HT-29 (cell line): ENCODE measurements at places on chromosomes 2 and 18. TPM values are rescaled to one million over a fixed set of nuclear protein-coding genes. Genes with fewer than 3 reads are reported as not detected.
A peak's percentile ranks its signal among the peaks of the same experiment; 100 is the strongest.

DNA sequence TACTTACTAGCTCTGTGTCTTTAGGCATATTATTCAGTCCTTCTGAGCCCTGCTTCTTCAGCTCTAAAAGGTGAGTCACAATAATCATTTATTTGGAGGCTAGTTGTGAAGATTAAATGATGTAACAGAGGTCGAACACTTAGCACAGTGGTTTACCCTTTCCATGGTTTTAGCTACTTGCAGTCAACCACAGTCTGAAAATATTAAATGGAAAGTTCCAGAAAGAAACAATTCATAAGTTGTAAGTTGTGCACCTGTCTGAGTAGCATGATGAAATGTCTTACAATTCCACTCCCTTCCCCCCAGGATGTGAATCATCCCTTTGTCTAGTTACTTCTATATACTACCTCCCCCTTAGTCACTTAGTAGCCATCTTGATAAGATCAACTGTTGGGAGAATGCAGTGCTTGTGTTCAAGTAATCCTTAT, 217.6 kb upstream of the THUMPD2 start:
- DNase-seq = peak; percentile 66

TUBA3D gene
- total RNA-seq = not detected in 2 replicates

- no peak for DNase-seq
These were observed 8.4 kb downstream of the ITSN2 start for GRCh38 chr2:24351981-24352380.

DLGAP1 gene
- 0.08 and 0.53 TPM in 2 replicates for total RNA-seq

- peak; percentile 29 for DNase-seq
These were observed 158.0 kb upstream of the RBMS1 start for GRCh38 chr2:160651416-160652200.

GRCh38 chr2:72134997-72135800, 12.5 kb downstream of the CYP26B1 start:
- no peak for DNase-seq

HOXD1 gene
- not detected in 2 replicates for total RNA-seq

ITM2C gene
- 79.9 and 87.1 TPM in 2 replicates for total RNA-seq

- no peak for DNase-seq
These were observed 132.0 kb upstream of the CCDC195 start for GRCh38 chr2:224847961-224848850.

GRCh38 chr18:58096658-58097057, 52.6 kb downstream of the NEDD4L start:
- DNase-seq = no peak

DNA sequence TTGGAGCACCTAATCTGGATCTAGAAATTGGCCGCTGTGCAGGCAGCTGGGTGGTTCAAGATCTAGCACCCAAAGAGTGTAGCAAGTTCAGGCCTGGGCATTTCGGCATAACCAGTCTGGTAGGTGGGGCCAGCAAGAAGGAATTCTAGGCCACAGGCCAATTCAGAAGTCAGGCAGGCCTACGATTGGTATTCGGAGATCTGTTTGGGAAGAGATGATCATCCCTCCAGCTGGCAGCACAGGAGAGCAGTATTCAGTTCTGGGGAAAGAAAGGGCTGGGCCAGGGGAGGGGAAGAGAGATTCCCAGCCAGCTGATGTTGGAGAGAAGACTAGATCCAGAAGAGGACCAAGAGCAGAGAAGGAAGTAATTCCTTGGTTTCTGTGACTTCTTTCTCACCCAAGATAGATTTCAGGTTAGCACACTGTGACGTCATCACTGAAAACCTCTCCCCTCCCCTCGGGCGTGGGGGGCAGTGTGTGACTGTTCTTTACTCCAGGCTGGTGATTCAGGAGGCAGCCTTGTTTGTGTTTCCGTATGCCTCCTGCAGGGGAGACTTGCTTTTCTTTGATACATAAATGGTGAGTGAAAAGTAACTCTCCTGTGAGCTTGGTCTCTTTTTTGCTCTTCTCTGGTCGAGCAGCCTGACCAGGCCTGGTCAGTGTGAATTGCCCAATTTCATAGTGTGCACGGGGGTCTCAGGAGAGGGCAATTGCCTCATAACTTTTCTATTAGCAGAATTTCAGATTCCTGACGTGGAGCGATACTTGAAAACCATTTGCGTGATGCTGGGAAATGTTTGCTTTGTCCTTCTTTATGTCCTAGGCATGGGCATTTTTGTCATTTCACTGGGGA, 61.1 kb downstream of the MEIS1 start:
- peak; percentile 31 for DNase-seq

PKDCC gene
- total RNA-seq = 76.0 and 83.9 TPM in 2 replicates

GRCh38 chr2:43333656-43334144, 107.3 kb upstream of the ZFP36L2 start:
- DNase-seq = no peak

GRCh38 chr2:215019521-215020145, 118.8 kb downstream of the ABCA12 start:
- no peak for DNase-seq

- no peak for DNase-seq
These were observed 357.3 kb upstream of the SLC8A1 start for GRCh38 chr2:40809156-40809555.

DNA sequence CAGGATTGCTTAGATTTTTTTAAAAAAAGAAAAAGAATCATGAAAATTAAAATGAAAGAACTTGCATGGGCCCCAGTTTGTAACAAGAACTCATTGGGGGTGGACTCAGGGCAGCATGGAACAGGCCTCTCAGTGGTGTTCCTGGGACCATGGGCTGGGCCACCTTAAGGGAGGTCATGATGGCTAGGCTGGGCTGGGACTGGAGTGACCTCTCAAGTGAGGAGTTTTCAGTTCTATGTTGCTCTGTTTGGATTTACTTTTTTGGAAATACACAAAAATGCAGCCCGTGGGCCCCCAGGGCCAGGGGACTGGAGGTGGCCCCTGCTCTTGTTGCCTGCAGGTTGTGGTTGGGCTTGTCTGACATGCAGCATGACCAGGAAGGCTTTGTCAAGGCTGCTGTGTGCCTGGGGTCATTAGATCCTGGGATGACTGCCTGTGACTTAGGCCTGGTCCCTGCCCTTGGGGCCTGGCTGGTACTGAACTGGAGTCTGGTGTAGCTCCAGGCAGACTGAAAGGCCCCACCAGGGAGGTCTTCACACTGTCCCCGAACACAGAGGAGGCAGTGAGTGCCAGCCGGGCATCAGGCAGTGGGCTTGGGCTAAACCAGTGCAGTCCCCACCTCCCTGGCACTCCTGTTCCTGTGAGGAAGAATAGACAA, 115.6 kb downstream of the GLI2 start:
- DNase-seq = no peak

DNA sequence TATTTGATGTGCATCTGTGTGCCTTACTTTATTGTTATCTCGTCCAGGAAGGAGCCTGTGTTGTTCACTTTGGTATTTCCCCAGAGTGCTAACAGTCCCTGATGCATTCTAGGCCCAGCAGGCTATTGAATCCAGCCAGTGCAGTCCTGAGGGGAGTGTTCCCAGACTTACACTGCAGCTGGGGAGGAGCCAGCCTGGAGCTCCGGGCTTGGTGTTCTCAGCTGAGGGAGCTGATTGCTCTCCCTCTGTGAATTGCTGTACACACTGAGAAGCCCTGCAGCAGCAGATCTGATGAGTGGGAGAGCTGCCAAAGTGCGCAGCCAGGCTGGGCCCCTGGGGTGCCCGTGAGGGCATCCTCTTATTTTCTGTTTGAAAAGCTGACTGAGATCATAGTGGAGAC, 159.2 kb downstream of the GALNT3 start:
- DNase-seq = no peak

VWA3B gene
- not detected in 2 replicates for total RNA-seq

DNA sequence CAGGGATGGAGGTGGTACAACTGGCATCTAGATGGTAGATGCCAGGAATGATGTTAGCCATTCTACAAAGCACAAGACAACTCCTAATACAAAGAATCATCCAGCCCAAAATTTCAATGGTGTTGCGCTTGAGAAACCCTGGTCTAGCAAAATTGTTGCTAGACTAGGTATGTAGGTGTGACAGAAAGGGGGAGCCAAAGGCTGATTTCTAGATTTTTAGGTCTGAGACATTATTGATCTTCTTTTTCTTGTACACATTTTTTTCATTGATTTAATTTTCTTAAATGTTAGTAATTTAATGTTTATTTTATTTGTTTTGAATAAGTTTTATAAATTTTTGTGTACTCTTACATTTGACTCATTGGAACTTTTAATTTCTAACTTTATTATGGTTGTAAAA, 216.4 kb downstream of the FSIP2 start:
- DNase-seq = no peak

DNA sequence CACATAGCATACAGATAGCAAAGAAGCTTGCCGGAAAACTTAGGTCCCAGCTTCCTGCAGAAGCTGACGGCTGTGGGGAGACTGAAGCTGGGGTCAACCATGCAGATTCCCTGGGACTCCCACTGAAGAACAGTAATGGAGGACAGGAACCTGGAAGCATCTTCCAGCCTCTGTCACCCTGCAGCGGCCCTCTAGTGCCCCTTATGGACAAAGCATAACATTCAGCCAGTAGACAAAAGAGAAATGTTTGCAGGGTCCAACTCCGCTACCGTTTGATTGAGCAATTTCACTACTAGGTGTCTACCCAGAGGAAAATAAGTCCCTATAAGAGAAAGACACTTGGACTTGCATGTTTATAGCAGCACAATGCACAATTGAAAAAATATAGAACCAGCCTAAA, 460.6 kb downstream of the CNTNAP5 start:
- DNase-seq = no peak

- DNase-seq = no peak
These were observed 128.1 kb upstream of the HDAC4 start for GRCh38 chr2:239528883-239529282.

- no peak for DNase-seq
These were observed 75.3 kb upstream of the DLX2 start for GRCh38 chr2:172177996-172178395.

DNA sequence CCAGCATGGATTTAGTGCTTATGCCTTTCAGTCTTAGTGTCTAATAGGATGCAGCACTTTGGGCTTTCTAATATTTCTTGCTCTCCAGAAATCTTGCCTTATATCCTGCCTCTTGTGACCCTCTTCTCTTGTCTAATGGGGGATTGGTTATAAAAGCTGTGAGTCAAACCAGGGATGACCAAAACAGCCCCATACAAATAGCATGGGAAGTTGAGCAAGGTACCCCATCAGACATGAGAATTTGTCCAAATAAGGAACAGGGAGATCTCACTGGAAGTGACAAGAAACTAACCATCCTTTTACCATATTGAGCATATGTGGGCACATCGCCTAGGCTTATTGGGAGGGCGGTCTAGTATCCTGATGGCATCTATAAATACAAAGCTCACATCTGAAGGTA, 78.8 kb upstream of the BZW1 start:
- no peak for DNase-seq

FAP gene
- not detected in 2 replicates for total RNA-seq

SH2D6 gene
- 0.08 and 0.21 TPM in 2 replicates for total RNA-seq

SERPINB12 gene
- not detected in 2 replicates for total RNA-seq

SKOR2 gene
- not detected in 2 replicates for total RNA-seq

DNA sequence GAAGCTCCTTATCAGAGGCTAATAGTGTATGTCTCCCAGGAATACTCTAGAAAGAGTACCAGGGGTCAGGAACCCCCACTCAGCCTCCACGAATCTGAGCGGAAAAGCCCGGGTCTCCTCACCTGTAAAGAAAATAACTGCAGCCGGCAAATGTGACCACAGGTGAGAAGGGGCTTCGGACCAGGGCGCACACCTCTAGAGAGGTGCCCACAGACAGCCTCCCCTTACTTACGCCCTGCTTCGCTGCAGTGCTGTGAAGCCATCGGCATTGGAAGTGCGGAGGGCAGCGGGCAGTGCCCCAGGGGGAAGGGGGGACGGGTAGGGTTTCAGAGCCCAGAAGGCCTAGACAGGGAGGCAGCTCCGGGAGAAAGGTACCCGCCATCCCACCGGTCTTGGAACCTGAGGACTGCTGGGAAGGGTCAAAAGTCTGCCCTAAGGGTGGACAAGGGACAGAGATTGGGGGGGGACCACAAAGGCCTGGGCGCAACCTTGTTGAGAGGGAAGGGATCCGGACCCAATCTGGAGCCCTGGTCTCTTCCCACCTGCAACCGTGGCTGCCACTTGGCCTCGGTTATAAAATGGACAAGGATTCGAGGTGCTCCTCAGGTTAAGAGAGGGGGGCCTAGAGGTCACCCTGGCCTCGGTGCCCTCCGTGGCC, 642 bp upstream of the STEAP3 start:
- no peak for DNase-seq

DNA sequence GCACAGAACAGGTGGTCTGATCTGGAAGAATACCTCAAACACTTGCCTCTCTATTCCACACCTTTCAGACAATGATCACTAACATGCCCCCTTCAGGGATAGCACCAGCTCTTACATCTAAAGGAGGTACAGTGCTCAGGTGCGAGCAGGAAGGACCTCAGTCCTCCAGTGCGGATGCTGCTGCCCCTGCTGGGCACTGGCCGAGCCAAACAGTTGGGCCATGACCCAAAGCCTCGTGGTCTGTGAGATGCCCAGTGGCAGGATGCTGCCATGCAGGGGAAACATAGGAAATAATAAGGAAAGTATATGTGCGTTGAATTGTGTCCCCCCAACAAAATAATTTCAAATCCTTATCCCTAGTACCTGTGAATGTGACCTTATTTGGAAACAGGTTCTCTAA, 243.7 kb downstream of the NDUFA10 start:
- DNase-seq = no peak

HAAO gene
- total RNA-seq = not detected in 2 replicates

- DNase-seq = no peak
These were observed 106.5 kb downstream of the SMC6 start for GRCh38 chr2:17646838-17647701.

DNA sequence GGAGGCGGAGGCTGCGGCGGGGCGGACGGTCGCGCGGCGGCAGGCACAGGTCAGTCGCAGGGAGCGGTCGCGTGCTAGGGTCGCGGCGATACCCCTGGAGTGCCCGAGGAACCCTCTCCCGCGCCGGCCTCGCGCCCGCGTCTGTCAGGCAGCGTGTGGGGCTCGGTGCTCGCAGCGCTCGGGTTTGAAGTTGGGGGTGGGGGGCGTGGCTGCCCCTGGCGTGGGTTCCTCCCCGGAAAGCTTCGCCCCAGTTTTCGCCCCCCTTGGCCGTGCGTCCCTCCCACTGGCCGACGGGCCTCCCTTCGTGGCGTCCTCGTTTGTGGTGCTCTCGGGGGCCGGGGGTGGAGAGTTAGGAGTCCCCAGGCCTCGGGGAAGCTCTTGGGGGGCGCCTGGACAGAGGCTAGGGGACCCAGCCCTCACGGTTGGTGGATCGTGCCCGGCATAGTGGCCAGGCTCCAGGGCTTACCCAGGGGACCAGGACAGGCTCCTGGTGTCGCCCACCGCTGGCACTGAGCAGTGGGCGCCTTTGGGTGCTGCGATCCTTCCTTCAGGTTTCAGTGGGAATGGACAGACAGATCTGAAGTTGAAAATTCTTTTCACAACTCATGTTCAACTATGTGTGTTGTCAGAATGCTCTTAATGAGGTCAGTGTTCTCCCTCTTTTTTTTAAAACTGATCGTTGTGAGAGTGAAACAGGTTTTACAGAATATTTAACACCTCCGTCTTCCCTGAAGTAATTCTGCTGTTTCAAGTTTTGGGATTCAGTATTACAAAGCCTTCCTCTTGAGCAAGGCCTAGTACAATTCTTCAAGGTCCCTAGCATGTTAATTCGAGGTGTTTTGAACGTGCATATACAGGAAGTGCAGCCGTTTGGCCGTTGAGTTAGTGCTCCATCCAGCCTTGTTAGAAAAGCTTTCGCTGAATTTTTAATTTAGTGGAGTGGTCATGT, 604 bp downstream of the RALBP1 start:
- peak; percentile 63 for DNase-seq

PCARE gene
- not detected in 2 replicates for total RNA-seq

TYW5 gene
- 4.3 and 4.4 TPM in 2 replicates for total RNA-seq

- DNase-seq = no peak
These were observed 13.0 kb downstream of the HDAC4 start for GRCh38 chr2:239387811-239388210.

ACKR3 gene
- not detected in 2 replicates for total RNA-seq

GRCh38 chr2:43472527-43473194, 123.2 kb downstream of the THADA start:
- no peak for DNase-seq
